CD4-positive, alpha-beta T cell treated with Interleukin-2 at 100 ng/mL for 4 hours (primary cell): ENCODE measurements at places on chromosomes 3 and 15.

DNA sequence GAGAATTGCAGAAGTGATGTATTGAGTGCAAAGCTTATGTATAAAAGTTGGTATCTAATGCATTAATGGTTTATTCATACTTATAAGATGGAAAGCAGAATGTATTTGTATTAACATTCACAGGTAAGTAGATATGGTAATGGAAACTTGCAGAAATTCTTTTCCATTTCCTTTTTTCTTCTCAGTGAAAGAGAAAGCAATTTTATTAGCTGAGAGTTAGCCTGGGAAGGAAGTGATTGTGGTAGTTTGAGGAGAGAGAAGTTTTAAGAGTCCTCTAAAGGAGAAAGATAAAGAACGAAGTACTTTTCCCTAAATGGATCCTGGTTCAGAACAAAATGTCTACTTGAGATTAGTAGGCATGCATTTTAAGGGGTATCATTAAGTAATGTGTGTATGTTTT, 60.1 kb upstream of the OSTN start:
- no peak for DNase-seq

GRCh38 chr3:12982619-12983101, 90.6 kb downstream of the IQSEC1 start:
- no peak for DNase-seq

DNA sequence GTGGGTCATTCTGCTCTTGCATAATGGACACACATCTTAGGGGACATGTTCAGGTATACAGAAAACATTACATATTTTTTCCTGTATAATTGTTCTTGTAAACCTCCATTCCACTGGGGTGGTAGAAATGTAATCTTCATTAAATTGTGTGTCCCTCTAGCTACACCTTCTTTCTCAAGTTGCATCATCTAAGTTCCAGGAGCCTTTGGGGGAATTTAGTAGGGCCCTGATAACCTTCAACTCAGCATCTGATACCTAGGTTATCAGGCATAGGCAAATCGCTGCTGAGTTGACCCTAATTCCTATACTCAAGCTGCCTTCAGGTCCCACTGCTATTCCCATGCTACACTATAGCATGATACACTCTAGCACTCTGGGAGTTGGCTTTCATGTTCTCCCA, 19.1 kb upstream of the CLASP2 start:
- no peak for DNase-seq

- DNase-seq, result peak; percentile 24
Observed at GRCh38 chr15:88605189-88606069, 15.7 kb upstream of the AEN start.

- no peak for DNase-seq
Observed at GRCh38 chr3:60746695-60747416, 504.4 kb downstream of the FHIT start.

- no peak for DNase-seq
Observed at GRCh38 chr3:132800958-132801357, 78.7 kb upstream of the NPHP3 start.

DNA sequence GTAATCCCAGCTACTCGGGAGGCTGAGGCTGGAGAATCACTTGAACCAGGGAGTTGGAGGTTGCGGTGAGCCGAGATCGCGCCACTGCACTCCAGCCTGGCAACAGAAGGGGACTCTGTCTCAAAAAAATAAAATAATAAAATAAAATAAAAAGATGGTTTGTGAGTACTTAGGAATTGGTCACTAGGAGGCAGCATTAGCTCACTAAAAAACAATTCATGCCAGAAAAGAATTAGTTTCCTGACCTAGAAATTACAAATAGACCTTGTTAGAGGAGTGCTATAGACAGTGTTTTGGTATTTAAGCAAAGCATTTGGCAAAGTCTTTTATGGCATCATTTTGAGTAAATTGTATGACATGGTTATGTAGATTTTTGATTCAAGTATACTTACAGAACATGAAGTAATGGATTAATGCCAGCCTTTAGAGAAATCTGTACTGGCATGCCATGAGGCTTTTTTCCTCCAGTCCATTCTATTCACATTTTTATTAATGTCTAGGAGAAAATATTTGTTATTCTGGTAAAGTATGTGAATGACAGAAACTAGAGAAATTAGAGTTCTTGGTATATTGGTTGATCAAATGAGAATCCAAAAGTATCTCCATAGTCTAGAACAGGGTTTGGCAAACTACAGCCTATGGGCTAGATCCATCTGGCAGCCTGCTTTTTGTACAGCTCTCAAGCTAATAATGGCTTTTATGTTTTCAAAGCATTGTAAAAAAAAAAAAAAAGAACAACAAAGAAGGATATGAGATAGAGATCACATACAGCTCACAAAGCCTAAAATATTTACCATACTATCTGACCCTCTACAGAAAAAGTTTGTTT, 81.6 kb downstream of the LRRC49 start:
- DNase-seq, result no peak

DNA sequence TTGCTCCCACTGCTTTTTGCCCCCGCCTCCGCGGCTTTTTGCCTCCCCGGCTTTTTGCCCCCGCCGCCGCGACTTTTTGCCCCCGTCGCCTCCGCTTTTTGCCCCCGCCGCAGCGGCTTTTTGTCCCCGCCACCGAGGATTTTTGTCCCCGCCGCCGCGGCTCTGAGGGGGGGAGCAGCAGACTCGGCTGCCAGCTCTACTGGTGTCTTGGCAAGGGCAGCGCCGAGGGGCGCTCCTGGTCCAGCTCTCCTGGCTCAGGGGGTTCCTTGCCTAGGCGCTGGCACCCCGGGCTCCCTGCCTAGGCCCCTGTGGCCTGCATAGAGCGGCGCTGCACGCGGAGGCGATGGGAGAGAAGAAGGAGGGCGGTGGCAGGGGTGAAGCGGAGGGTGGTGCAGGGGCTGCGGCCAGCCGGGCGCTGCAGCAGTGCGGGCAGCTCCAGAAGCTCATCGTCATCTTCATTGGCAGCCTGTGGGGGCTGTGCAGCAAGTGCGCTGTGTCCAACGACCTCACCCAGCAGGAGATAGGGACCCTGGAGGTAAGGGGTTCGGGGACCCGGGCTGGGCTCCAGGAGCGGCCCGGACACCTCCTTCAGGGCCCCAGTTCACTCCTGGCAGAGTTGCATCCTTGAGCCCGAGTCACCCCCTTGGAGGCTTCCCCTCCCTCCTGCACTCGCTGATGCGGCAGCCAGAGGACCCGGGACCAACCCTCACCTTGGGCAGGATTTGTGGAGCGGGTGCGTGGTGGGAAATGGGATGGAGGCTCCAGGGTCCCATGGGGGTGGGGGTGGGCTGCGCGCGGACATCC, 642.4 kb downstream of the GOLGA6L6 start:
- DNase-seq, result no peak

- peak; percentile 54 for DNase-seq
Observed at GRCh38 chr3:150703299-150703755, 393 bp downstream of the ERICH6 start.
